Kasumi-1 (cell line): ENCODE measurements at places on chromosomes 4 and X.

DNA sequence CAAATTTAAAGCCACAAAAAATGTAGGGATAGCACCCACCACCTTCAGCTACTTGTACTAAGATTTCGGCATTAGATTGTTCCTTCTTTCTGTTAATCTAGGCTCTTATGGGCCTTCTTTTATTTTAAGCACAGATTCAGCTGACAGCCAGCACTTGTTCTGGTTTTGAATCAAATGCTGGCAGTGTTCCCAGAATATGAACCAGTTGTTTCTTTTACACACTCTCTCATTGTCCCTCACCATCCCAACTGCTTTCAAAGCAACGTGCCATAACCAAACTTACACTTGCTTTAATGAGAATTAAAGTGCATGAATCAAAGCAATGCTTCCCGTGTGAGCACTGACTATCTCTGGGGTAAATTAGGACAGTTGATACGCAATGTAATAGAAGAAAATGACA is 744.5 kb upstream of the FAM241A start:
- no peak for DNase-seq

- no peak for DNase-seq
Observed at GRCh38 chr4:75484190-75484589, 30.0 kb downstream of the RCHY1 start.

GRCh38 chrX:51860679-51861078 is 32.7 kb upstream of the MAGED1 start:
- DNase-seq: peak; percentile 36

DNA sequence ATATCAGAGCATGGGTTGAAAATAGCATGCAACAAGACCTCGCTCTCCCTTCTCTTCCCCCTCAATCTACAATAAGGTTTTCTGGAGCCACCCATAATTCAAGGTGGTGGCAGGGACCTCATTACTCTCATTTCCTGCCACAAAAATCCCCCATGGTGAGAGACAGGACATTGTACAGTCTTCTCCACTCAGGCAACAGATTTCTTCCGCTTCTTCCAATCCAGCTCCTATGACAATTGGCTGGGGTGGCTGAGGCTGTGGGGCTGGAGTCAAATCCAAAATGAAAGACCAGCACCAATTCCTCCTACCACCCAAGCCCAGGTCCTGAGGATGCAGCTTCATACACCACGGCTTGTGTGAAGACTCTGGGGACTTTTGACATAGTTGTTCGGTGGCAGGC is 40.3 kb upstream of the NKRF start:
- no peak for DNase-seq

DNA sequence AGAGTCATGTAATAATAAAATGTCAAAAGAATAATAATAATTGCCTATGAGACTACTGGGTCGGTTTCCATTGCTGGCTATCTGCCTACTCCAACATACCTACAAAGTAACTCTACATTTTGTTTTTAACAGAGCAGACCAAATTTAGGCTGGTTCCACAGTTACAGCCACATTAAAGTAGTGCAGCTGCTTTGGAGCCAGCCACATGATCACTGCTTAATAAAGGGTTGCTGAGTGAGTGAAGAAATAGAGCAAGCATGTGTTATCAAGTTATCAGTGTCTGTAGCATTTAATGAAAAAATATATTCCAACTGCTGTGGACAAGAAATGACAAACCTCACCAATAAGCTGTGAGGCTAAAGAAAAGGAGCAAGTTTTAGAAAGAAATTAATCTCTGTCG is 782.3 kb downstream of the PCDH18 start:
- no peak for DNase-seq

- no peak for DNase-seq
Observed at GRCh38 chrX:68375803-68376202, 57.5 kb downstream of the OPHN1 start.

DNA sequence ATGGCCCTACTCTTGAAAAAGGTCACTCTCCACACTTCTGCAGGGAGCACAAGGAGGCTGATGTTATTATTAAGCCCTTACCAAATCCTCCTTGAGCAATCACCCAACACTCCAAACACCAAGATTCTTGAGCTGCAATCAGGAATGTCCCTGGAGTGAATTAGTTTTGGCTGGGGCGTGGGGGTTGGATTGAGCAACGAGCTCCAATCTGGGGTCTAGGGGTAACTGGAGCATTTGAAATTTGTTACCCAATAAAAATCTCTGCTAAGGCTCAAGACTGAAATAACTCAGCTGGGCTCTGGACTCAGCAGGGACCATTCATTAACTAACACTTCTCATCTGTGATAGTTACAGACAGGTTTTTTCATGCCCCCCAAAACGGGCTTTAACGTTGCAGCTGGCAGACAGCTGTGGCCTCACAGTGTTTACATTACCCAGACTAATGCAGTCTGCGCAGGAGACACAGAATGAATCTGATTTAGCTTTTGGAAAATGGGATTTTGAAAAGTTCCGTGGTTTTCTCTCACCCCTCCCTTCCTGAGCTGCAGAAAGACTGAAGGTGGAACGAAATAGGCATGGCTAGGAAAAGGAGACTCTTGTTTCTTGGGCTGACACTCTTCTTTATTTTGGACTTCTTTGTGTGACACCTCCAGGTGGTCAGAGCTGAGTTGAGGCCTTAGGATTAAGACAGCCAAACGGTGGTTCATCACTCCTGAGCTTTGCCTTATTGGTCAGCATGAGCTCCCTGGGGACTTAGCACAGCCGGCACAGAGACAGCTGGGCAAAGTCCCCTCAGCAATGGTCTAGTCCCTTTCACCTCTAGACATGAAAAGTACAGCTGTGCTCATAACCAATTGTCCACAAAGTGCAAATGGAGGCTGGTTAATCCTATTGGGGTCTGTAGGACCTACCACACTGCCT is 26.6 kb downstream of the PLAC1 start:
- DNase-seq: no peak
